AG04450 (cell line): ENCODE measurements at places on chromosomes 5 and 9.

GRCh38 chr5:111439473-111440075, 72.8 kb downstream of the STARD4 start:
- DNase-seq, result no peak

- no peak for DNase-seq
Observed at GRCh38 chr5:192691-192969, 1.3 kb downstream of the LRRC14B start.

GRCh38 chr9:132833550-132834121, 44.4 kb downstream of the AK8 start:
- no peak for DNase-seq

GRCh38 chr5:180433032-180433422, 61.2 kb upstream of the CNOT6 start:
- DNase-seq, result no peak

DNA sequence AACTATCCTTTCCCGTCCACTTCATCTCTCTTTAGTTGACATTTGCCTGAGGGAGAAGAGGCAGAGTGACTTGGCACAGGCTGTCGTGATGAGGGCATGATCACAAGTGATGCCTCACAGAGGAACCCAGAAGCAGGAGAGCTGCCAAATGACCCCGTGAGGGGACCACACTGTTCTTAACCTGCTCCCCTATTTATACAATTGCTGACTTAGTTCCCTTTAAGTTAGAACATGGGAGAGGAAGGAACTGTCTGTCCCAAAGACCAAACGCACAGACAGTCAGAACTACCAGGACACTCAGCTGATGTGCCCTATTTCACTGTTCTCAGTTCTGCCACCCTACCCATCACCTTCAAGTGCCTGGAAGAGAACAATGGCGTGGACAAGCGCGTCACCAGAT, 73.7 kb downstream of the SLC1A3 start:
- DNase-seq, result no peak

- peak; percentile 56 for DNase-seq
Observed at GRCh38 chr5:180323941-180324600, 29.1 kb downstream of the GFPT2 start.

DNA sequence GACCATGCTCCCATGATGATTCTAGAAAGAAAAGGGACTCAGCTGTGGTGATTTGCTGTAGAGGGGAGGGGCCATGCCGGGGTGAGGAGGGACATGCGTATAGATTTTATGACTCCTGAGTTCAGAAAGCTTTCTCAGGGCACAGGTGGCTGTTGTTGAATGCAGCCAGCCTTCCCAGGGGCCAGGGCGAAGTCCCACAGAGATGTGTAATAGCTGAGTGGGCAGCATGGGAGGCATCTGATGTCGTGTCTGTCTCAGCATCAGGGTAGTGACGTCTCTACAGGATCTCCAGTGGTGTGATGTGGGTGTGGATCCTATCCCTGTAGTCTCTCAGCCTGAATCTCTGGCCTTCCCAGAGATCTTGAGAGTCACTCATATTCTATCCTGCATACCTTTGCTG, 7.8 kb upstream of the BOD1 start:
- DNase-seq, result no peak

DNA sequence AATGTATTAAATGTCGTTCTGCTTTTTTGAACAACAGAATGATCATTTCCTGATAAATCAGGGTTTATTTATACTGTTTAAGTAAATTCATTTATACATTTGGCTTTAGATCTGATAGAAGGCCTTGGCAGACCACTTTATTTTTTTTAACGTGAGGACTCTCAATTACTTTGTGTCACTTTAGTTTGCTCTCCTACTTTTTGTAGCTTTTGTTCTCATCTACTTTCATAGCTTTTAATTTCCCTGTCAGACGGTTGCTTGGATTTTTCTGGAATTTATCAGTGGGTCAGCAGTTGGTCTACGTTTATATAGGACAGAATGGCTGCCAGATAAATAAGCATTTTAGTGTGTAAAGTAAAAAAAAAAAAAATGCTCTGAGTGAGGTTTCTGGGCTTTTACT, 902.3 kb upstream of the DMAC1 start:
- DNase-seq, result no peak

- no peak for DNase-seq
Observed at GRCh38 chr5:135269199-135269598, 129.8 kb downstream of the MACROH2A1 start.

DNA sequence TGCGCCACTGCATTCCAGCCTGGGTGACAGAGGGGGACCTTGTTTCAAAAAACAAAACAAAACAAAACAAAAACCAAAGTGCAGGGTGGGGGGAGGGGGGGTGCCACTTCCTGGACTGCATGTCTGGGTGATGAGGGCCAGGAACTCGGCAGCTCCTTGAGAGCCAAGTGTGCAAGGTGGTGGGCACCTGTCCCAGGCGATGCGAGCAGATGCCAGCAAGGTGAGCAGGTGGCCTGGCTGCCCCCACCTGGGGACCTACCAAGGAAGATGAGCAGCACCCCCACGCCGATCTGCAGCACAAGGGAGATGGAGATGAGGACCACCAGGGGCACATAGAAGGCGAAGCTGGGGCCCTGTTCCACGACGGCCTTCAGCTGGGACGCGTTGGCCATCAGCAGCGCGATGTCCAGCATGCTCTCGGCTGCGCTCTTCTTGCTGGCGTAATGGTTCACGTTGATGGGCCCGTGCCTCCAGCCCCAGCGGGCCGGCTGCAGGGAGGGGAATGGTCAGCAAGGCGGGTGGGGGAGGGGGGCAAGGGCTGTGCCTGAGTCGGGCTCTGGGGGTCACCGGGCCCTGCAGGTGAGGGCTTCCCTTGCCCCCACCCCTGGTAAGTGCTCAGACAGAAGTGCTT, 7.8 kb downstream of the NINJ1 start:
- no peak for DNase-seq

DNA sequence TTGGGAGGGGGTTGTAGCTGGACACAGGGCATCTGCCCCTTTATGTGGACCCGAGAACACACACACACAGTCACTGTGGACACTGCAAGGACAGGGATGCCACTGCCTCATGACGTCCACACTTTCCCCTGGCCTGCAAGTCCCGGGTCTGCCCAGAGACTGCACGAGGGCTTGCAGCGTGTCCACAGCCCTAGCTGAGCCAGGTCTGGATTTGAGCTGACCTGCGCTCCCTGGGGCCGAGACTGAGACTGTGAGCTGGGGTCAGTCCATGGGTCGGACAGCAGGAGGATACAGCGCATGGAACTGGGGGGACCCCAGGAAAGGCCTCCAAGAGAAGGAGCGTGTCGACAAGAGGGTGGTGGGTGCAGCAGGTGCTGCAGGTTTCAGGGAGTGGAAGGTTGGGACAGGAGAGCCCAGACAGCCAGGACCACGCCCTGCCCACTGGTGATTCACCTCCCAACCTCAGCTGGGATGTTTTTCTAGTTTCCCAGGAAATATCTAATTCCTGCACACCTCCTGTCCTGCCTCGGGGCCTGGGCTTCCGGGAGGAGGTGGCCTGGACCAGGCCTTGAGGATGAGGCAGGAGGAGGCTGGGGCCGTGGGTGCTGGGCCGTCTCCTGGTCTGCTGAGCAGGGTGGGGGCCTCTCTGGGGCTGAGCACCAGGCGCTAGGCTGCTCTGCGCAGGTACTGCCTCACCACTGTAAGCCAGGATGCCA, 806 bp upstream of the RNF224 start:
- no peak for DNase-seq

DNA sequence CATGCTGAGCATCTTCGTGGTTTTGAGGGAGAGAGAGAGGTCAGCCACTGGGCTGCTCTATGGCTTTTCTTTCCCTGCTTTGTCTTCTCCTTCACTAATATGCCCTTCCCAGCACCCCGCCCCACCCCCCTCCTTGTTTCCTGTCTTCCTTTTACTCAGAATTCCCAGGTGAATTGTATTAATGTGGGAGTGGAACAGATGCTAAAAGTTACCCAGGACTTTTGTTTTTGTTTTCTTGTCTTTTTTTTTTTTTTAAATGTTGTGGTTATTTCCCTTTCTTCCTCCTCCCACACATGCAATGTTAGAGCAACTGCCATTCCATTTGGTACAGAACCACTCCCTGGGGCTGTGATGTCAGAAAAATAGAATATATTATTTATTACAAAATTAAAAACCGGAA, 442.7 kb upstream of the CD180 start:
- no peak for DNase-seq

DNA sequence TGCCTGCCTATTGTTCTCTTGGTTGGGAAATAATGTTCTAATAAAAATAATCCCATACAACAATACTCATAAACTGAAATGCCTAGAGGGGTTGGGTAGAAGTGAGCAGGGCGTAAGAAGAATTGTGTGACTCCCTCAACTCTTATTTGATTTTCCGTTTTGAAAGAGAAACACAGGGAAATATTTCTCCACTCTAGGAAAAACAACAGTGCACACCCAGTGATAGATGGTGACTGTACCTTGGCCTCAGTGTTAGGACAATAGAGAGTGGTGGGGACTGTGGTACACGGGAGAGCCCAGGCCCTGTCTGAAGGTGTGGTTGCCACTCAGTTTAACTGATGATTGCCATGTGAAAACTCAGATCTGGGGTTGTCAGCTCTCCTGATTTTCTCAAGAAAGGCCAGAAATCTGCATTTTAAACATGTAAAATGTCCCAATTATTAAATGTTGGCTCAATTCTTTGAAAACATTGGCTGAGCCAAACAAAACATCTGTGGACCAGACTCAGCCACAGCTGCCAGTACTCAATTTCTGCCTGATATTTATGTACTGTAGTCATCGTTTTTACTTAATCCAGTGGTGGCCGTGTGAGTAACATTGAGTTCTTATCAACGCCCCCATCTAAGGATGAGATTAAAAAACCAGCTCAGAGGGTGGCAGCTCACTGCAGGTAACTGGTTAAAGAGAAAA, 103.8 kb upstream of the ZNF618 start:
- DNase-seq, result no peak

- no peak for DNase-seq
Observed at GRCh38 chr5:14753292-14753691, 88.8 kb downstream of the OTULIN start.

DNA sequence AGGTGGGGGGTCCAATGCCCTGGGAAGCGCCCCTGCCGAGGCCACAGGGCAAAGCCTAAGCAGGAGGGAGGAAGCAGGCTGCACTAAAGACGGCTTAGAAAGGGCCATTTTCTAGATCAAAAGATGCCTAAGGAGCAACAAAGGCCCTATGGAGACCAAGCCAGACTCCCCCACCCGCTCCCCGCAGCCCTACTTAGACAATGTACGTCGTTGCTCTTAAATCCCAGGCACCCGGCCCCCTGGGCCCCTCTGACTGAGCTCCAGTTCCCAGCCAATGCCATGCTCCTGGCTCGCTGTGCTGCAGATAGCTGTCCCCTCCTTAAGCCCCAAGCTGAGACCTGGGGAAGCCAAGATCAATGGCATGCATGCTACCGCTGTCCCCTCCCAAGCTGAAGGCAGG, 10.3 kb downstream of the IPPK start:
- DNase-seq, result no peak

DNA sequence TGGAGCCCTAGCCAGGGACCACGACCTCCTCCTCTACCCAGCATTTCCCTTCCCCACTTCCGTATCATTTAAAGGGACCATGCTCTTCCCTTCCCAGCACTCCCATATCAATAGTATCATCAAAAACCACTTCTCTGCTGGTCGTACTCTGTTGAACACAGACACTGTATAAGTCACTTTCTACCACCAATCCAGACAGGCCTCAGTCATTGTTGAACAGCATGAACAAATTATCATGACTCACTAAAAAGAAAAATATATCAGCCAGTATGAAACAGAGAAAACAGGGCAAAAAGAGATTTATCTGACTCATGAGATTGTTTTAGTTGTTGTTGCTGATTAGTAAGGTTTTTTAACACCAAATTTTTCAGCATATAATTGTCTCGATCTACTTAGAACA, 89.8 kb downstream of the CDKN2A start:
- DNase-seq, result no peak

DNA sequence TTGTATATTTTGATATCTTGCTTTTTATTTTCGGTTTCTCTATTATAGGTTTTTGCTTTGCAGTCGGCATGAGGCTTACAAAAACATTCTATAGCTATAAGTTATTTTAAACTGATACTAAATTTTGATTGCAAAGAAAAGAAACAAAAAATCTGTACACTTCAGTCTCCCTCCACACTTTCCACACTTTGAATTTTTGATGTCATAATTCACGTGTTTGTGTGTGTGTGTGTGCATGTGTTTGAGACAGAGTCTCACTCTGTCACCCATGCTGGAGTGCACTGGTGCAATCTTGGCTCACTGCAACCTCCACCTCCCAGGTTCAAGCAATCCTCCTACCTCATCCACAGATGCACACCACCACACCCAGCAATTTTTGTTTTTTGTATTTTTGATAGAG, 124.9 kb downstream of the MRPS30 start:
- no peak for DNase-seq

- no peak for DNase-seq
Observed at GRCh38 chr9:118306801-118307200, 602.6 kb downstream of the TLR4 start.
